Stimulated activated CD4-positive, alpha-beta T cell treated with anti-CD3 and anti-CD28 coated beads, TNF-alpha, amount 100 ng/mL, for 1 hour (primary cell): ENCODE measurements at places on chromosomes 7 and 10.

DNA sequence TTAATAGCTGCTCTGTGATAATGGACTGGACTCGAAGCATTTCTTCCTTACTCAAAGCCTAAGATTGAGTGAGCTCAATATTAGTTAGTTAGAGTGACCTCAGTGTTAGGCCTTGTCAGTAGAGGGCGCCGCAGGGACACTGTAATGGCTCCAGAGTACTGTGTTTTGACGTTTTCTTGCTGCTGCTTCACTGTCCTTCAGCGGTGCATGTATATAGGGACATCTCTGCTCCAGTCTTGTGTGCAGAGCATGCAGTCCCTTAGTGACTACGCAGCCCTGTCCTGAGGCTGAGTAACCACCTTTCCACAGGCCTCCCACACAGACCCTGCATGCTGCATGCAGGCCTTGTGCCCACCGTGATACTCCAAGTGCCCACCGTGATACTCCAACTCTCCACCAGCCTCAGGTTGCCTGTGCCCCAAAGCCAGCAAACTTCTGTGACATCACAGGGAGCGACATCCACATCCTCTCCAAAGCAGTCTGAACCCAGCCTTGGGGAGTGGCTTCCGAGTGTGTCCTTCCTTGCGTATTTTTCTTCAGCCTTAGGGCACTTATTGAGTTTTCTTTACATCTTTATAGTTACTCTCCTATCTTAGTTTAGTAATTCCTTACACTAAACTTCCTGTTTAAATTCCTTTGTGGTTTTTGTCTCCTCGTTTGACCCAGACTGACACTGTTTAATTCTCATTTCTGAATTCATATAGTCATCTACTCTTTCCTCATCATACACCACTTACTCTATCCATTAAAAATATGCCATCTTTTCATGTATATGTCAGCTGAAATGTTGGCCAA is 118.2 kb downstream of the JAZF1 start:
- DNase-seq: no peak

GRCh38 chr7:2010101-2010500 is 222.6 kb downstream of the MAD1L1 start:
- no peak for DNase-seq

GRCh38 chr10:21692916-21693315 is 158.9 kb downstream of the MLLT10 start:
- no peak for DNase-seq

DNA sequence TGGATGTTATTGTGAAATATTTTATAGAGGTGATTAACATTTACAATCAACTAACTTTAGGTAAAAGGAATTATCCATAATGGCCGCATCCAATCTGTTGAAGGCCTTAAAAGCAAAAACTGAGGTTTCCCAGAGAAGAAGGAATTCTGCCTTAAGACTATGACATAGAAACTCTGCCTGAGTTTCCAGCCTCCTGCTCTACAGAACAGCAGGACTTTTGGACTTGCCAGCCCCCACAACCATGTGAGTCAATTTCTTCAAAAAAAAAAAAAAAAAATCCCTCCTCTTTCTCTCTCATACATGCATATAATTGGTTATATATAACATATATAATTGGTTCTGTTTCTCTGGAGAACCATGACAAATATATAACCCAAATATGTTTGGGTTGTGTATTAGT is 15.4 kb downstream of the SLC25A28 start:
- DNase-seq: no peak

DNA sequence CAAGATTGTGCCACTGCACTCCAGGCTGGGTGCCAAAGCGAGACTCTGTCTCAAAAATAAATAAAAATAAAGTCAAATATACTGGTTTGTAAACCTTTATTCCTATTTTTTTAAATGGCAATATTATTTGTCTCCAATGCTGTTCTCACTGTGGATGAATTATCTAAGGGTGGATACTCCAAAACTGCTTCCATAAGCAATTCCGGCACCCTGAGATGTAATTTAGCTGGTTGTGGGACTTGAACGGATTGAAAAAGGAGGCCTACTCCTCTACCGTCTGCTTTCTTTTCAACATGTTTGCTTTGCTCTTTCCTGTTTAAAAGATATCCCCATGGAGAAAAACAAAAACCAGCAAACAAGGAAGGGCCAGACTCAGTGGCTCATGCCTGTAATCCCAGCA is 54.4 kb downstream of the SLC35B4 start:
- no peak for DNase-seq

GRCh38 chr10:120741396-120741795 is 109.8 kb upstream of the WDR11 start:
- no peak for DNase-seq

DNA sequence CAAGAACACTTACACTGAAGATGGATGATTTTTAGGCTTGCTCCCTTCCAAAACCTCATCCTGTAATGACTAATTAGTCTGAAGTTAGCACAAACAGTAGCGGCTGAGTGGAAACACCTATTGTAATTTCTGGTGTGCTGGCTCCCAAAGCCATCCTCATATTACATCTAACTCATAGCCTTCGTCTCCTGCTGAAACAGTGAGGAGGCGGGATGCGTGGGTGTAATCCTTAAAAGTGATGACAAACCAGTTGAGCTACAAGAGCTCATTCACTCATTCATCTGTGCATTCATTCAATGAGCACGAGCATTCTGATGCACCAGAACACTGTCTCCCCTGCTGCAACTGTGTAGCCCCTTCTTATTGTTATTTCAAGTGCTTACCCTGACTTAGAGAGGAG is 235.3 kb downstream of the CALN1 start:
- no peak for DNase-seq

GRCh38 chr10:92244796-92245195 is 46.1 kb downstream of the CPEB3 start:
- DNase-seq: no peak

DNA sequence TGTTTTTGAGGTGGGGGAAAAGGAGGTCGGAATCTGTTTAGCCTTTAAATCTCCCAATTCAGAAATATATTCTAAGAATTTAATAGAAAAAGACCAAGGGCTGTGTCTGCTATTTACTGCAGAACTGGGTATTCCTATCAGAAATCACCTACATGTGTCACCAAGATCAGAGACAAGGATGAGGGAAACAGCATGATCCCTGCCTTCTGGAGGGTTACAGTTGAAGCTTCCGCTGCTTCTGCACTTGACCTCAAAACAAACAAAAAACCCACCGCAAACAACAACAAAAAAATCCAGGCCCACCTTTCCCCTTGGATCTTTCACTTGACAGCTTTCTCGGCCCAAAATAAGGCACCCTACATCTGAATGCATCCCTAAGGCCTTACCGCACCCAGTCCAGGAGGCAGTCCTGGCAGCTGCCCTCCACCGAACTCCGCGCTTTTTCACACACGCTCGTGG is 750 bp upstream of the CDK14 start:
- DNase-seq: no peak

DNA sequence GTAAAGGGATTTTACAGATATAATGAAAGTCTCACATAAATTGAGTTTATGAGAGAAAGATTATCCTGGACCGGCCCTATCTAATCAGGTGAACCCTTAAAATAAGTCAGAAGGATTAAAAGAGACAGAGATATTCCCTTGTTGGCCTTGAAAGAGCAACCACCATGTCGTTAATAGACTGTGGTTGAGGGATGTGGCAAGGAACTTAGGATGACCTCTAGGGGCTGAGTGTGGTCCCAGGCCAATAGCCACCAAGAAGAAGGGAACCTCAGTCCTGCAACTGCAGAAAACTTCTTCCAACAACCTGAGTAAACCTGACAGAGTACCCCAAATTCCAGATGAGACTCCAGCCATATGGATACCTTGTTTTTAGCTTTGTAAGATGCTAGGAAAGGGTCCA is 121.5 kb downstream of the POLR1F start:
- no peak for DNase-seq

GRCh38 chr7:69577221-69577620 is 21.1 kb upstream of the AUTS2 start:
- no peak for DNase-seq
